ENCODE measurements at places on chromosomes 13 and 19. TPM values are rescaled to one million over a fixed set of nuclear protein-coding genes. Genes with fewer than 3 reads are reported as not detected.

Gene DZIP1
- total RNA-seq = 0.07 TPM

Gene LILRB5
- total RNA-seq = not detected

Gene NDUFA13
- 522 TPM for total RNA-seq

Gene PSG7
- total RNA-seq = not detected

- H3K4me1 ChIP-seq = peaks cover 6% of the 10 kb centered on the region
- no peak overlapping the region for H3K27ac ChIP-seq
- no peak overlapping the region for H3K4me3 ChIP-seq
- DNase-seq = peak; percentile 81
Measured at GRCh38 chr19:8654591-8655339, 24.3 kb downstream of the NFILZ start.

GRCh38 chr13:101869553-101869952 is 417.1 kb downstream of the ITGBL1 start:
- H3K4me1 ChIP-seq = no peaks in the 10 kb centered on the region
- H3K36me3 ChIP-seq = no peaks in the 10 kb centered on the region
- H3K27ac ChIP-seq = no peak overlapping the region
- DNase-seq = no peak

- H3K4me3 ChIP-seq = no peak overlapping the region
- DNase-seq = no peak
- H3K27me3 ChIP-seq = peaks cover 11% of the 10 kb centered on the region
- no peaks in the 10 kb centered on the region for H3K36me3 ChIP-seq
- H3K4me1 ChIP-seq = no peaks in the 10 kb centered on the region
Measured at GRCh38 chr19:43818500-43818899, 8.6 kb upstream of the ZNF283 start.

- no peak overlapping the region for H3K27ac ChIP-seq
- H3K36me3 ChIP-seq = peaks cover 62% of the 10 kb centered on the region
- peaks cover 45% of the 10 kb centered on the region for H3K4me1 ChIP-seq
- no peak for DNase-seq
- H3K4me3 ChIP-seq = no peak overlapping the region
Measured at GRCh38 chr19:6378041-6378440, 2.3 kb upstream of the PSPN start.

- no peaks in the 10 kb centered on the region for H3K36me3 ChIP-seq
- DNase-seq = no peak
- H3K27ac ChIP-seq = no peak overlapping the region
- no peak overlapping the region for H3K4me3 ChIP-seq
Measured at GRCh38 chr13:35283856-35284255, 192.6 kb downstream of the MAB21L1 start.

DNA sequence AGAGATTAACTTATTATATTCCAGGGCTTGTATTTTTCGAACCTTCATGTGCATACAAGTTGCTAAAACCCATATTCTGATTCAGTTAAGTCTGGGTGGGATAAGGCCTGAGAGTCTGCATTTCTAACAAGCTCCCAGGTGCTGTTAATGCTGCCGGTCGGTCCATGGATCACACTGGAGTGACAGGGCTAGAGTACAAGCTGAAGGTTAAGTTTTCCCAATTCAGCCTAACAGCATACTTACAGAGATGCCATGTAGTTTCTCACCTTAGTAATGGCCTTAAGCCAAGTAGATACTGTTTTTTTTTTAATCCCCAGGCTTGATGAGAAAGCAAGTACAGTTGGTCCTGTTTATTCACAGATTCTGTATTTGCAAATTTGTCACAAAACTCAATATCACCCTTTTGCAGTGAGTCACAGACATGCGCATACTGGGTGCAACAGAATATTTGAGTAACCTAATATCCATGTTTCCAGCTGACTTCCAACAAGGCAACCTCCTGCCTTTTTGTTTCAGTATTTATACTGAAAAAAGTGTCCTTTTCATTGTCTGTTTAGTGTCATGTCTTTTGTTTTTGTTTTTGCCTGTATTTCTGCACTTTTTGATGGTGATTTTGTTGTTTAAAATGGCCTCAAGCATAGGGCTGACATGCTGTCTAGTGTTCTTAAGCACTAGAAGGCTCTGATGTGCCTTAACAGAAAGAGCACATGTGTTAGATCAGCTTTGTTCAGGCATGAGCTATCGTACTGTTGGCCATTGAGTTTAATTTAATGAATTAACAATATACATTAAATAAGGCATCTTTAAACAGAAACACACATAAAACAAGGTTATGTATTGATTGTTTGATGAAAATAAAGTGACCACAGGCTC is 875.0 kb downstream of the PCDH9 start:
- DNase-seq = no peak
- no peaks in the 10 kb centered on the region for H3K36me3 ChIP-seq
- no peak overlapping the region for H3K27ac ChIP-seq
- no peaks in the 10 kb centered on the region for H3K4me1 ChIP-seq
- no peaks in the 10 kb centered on the region for H3K27me3 ChIP-seq

GRCh38 chr13:112469071-112469745 is 93.1 kb downstream of the SPACA7 start:
- no peak overlapping the region for H3K27ac ChIP-seq
- H3K27me3 ChIP-seq = peaks cover 8% of the 10 kb centered on the region
- no peak overlapping the region for H3K4me3 ChIP-seq
- peaks cover 4% of the 10 kb centered on the region for H3K4me1 ChIP-seq
- H3K36me3 ChIP-seq = no peaks in the 10 kb centered on the region

DNA sequence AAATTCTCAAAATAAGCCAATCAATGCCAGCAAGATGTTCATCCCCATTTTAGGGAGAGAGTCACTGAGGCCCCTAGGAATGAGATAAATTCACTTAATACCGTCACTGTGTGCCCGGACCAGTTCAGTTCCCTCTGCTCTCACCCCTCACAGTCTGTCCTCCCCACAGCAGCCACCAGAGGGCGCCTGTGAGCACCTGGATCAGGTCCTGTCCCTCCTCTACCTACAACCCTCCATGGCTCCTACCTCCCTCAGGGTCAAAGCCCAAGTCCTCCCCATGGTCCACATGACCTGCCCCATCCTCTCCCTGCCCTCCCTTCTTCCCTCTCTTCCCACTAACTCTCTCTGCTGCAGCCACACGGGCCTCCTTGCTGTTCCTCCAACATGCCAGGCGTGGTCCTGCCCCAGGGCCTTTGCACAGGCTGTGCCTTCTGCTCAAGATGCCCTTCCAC is 42.0 kb upstream of the NFIC start:
- peak; percentile 79 for DNase-seq
- H3K36me3 ChIP-seq = no peaks in the 10 kb centered on the region
- no peaks in the 10 kb centered on the region for H3K27me3 ChIP-seq
- no peak overlapping the region for H3K4me3 ChIP-seq
- H3K27ac ChIP-seq = no peak overlapping the region
- H3K4me1 ChIP-seq = peaks cover 9% of the 10 kb centered on the region

GRCh38 chr19:51777570-51778462 is 16.8 kb downstream of the FPR2 start:
- H3K27me3 ChIP-seq = no peaks in the 10 kb centered on the region
- no peaks in the 10 kb centered on the region for H3K36me3 ChIP-seq
- peak overlapping the region; percentile 42 for H3K27ac ChIP-seq
- peak; percentile 96 for DNase-seq

DNA sequence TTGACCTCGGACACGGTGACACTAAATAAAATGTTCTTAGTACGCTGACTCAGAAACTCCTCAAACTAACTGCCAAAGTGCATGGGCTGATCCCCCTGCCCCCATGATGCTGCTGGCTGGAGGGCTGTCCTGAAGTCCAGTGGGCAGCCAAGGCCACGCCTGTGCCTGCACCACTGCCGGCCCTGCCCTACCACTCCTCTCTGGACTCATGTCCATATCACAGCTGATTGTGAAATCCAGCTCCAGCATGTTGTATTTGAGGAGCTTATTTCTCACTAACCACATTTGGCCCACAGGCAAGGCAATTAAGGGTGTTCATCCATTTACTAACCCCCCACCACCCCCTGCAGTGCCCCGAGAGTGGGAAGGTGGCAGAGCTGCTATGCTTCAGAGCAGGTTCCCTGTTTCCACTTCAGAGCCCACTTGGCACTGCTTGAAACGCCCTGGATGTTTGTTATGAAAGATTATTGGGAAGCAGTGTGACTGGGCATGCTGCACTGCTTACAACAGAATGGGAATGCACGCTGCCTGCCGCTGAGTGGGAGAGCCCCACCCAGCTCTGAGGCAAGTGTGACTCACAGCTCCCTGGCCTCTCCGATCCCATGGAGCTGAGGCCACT is 114.0 kb downstream of the UQCRFS1 start:
- H3K36me3 ChIP-seq = no peaks in the 10 kb centered on the region
- H3K4me3 ChIP-seq = no peak overlapping the region
- DNase-seq = peak; percentile 14
- peaks cover 7% of the 10 kb centered on the region for H3K27me3 ChIP-seq
- H3K4me1 ChIP-seq = no peaks in the 10 kb centered on the region
- no peak overlapping the region for H3K27ac ChIP-seq

Data from K562 (cell line).